ENCODE measurements at places on chromosomes 7 and 10.

GRCh38 chr10:54691331-54691730 lies 109.7 kb downstream of the PCDH15 start:
- DNase-seq = no peak

DNA sequence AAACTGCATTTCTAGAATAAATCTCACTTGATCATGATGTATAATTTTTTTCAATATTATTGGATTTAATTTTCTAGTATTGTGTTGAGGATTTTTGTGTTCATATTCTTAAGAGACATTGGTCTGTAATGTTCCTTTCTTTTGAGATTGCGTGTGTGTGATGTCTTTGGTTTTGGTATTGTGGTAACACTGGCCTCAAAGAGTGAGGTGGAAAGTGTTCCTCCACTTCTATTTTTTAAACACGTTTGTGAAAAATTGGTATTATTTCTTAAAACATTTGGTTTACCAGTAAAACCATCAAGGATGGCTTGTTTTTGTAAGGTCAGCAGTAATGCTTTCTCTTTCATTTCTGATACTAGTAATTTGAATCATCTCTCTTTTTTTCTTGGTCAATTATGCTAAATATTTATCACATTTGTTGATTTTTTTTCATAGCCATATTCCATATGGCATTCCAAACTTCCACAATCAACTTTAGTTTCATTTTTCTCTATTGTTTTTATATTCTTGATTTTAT lies 290.2 kb upstream of the CDC14C start:
- DNase-seq = no peak

GRCh38 chr7:1995426-1995825 lies 237.3 kb downstream of the MAD1L1 start:
- no peak for DNase-seq

- DNase-seq = no peak
Measured at GRCh38 chr10:126233182-126234148, 154.8 kb downstream of the ADAM12 start.

- DNase-seq = no peak
Measured at GRCh38 chr10:130169136-130169859, 33.1 kb downstream of the GLRX3 start.

GRCh38 chr10:26621889-26622711 lies 75.4 kb upstream of the PDSS1 start:
- DNase-seq = no peak

DNA sequence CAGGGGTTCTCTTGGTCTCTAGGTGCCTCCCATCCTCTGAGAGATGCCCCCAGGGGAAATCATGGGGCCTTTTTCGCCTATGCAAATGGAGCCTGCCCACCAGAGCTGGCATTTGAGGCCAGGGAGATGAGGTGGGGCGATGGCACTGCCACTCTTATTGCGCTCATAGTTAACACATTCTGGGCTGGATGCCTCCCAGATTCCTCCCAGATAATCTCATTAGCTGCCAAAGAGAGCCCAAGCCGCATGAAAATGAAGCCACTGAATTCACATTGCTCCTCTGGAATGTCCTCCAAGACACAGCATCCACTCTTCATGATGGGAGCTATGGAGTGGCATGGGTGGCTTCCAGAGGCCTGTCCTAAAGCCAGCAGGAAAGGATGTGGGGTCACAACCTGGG lies 61.0 kb downstream of the GOLGA7B start:
- no peak for DNase-seq

DNA sequence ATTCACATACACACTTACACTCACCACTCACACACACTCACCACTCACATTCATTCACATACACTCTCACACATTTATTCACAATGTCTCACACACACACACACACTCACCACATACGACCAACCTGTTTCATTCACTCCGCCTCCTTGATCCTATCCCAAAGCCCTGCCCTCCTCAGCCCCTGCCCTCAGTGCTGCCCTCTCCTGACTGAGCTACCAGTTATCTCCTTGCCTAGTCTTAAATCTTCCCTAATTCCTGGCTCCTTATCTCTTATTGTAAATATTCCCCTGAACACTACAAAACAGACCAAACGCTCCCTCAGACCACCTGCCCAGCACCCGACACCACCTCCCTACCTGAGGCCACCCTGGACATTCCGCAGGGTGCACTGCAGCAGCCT lies 26.1 kb upstream of the C10orf120 start:
- no peak for DNase-seq

GRCh38 chr10:128077155-128077875 lies 48.9 kb downstream of the MKI67 start:
- DNase-seq = no peak

- DNase-seq = no peak
Measured at GRCh38 chr10:115649217-115649616, 556.1 kb downstream of the ATRNL1 start.

GRCh38 chr10:116909307-116909706 lies 60.0 kb downstream of the ENO4 start:
- DNase-seq = no peak

- no peak for DNase-seq
Measured at GRCh38 chr10:124587811-124588211, 126.2 kb downstream of the LHPP start.

DNA sequence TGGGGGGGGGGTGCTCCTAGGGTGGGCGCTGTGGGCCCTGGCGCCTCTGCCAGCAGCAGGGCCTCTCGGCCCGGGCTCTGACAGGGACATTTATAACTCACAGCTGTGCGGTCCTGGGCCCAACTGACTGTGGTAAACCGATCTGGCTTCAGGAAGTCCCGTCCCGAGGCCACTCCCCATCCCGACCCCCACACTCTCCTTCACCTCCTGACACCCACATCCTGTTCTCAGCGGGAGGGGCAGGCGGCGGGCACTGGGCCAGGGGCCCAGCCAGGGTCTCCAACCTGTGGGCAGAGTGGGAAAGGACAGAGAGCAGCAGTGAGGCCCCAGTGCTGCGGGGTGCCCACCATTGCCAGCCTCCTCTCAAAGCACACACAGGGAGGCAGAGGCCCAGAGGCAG lies 69.1 kb downstream of the ZMIZ1 start:
- no peak for DNase-seq

- DNase-seq = no peak
Measured at GRCh38 chr7:142709921-142710320, 39.4 kb upstream of the PRSS1 start.

GRCh38 chr7:146150153-146150552 lies 33.6 kb downstream of the CNTNAP2 start:
- DNase-seq = no peak

- DNase-seq = no peak
Measured at GRCh38 chr10:64209561-64209960, 688.4 kb downstream of the REEP3 start.

GRCh38 chr7:68470836-68471435 lies 1127.3 kb upstream of the AUTS2 start:
- no peak for DNase-seq

GRCh38 chr7:130266258-130266960 lies at the start of gene CPA2:
CPA2 (plus strand) TSS chr7:130266863; CDS start chr7:130266882, 19 bp downstream.
- DNase-seq = no peak

- DNase-seq = no peak
Measured at GRCh38 chr10:132096223-132096622, 30.5 kb downstream of the JAKMIP3 start.

DNA sequence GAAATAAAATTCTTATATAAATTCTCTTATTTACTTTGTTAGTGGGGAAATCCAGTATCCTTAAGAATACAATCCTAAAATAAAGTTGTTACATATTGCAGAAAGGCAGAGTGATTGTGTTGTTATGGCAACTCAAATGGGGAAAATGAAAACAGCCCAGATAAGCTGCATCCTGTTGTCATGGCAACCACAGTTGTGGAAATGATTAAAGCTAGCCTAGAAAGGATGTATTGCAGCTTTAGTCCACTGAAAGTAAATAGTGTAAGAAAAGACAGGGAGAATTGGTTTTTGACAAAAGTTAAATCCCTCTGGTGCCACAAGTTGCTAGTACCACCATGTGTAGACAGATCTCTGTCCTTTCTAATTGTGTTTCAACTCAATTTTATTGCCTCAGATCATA lies 43.2 kb downstream of the BTRC start:
- DNase-seq = no peak

GRCh38 chr10:100569687-100570481 lies 34.1 kb downstream of the HIF1AN start:
- no peak for DNase-seq

DNA sequence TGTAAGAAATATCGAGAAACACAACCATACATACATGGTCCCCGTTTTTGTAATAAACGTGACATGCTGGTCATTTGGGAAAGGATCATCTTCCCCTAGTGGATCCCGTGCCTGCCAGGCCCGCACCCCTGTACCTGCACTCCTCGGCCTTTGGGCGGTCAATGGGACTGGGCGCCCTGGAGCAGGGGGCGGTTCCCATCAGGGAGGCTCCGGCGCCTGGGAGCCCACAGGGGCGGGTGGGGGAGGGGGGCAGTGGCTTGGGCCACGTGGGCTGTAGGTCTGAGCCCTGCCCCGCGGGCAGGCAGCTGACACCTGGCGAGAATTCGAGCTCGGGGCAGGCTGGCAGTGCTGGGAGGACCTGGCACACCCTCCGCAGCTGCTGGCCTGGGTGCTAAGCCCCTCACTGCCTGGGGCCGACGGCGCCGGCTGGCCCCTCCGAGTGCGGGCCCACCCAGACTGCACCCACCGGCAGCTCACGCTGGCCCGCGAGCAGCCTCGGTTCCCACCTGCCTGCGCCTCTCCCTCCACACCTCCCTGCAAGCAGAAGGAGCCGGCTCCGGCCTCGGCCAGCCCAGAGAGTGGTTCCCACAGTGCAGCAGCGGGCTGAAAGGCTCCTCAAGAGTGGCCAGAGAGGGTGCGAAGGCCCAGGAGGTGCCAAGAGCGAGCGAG lies 361.6 kb upstream of the GRM3 start:
- DNase-seq = no peak

GRCh38 chr10:12606461-12606860 lies 257.1 kb downstream of the CAMK1D start:
- no peak for DNase-seq

DNA sequence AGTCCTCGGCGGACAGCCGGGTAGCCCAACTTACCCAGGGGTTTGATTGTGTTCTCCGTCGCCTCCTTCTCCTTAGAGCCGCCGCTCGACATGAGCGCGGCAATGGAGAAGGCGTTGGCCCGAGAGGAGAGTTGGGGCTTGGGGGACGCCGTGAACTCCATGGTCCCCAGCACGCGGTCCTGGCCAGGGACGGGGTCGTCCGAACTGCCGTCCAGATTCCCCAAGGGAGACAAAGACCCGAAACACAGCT lies 515 bp downstream of the TBX20 start:
- no peak for DNase-seq

DNA sequence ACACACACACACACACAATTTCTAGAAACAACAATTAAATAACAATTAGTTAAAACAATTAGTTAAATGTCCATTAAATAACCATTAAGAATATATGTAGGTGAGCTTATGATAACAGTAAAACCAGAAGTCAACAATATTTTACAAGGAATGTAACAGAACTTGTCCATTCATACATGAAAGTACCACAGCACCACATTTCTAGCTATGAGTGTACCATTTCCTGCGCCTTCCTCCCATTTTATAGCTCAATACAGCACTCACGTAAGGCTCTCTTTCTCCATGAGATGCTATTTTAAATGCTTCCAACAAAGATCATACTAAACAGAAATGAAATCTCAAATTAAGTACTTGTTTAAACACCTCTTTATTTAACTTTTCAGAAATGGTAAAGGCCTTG lies 367.3 kb upstream of the ZWINT start:
- DNase-seq = no peak

- no peak for DNase-seq
Measured at GRCh38 chr10:9743639-9744038, 1274.0 kb upstream of the CELF2 start.

DNA sequence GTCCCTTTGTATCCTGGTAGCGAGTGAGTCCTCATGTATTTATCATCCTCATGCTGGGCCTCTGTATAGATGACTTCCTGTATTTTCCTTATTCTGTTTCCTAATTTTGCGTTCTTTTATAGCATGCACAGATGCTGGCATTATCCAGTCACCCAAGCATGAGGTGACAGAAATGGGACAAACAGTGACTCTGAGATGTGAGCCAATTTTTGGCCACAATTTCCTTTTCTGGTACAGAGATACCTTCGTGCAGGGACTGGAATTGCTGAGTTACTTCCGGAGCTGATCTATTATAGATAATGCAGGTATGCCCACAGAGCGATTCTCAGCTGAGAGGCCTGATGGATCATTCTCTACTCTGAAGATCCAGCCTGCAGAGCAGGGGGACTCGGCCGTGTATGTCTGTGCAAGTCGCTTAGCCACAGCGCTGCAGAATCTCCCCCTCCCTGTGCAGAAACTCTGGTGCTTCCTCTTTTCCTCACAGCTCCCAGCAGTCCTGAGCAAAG lies 183.1 kb upstream of the PRSS58 start:
- DNase-seq = no peak

GRCh38 chr7:21850531-21851285 lies 95.0 kb downstream of the CDCA7L start:
- no peak for DNase-seq

DNA sequence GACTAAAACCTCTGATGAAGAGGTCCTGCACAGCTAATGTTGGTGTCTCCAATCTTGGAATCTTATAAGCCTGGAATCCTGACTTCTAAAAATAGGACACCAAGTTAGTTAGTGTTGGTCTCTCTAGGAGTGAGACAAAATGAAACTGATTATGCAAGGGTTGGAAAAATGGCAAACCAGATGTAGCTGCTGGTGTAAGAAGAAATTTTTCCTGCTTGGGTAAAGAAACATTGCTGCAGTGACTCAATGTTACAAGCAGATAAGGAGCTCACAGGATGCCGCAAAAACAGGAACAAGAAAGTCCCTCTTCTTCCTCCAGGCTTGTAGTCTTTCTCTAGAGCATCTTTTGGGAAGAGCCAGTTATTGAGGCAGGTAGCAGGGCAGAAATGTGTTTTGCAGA lies 449.0 kb downstream of the ETV1 start:
- no peak for DNase-seq

DNA sequence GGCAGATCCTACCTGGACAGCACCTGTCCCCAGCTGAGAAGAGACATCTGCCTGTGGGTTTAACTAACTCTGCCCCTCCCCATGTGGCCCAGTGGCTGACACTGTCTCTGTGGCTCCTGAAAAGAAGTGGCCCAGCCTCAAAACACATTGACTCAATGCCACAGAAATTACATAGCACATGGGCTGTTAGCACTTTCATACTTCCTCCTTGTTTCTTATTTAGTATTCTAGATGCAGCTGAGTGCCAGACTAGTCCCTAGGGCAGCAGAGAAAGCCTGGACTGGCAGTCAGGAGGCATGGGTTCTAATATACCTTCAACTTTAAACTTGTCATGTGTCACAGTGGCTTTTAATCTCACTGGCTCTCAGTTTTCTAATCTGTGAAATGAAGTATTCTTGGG lies 171.0 kb downstream of the TRIL start:
- no peak for DNase-seq

GRCh38 chr10:68251151-68251550 lies 19.2 kb upstream of the ATOH7 start:
- no peak for DNase-seq

GRCh38 chr10:62993121-62993520 lies 140.0 kb upstream of the NRBF2 start:
- no peak for DNase-seq

DNA sequence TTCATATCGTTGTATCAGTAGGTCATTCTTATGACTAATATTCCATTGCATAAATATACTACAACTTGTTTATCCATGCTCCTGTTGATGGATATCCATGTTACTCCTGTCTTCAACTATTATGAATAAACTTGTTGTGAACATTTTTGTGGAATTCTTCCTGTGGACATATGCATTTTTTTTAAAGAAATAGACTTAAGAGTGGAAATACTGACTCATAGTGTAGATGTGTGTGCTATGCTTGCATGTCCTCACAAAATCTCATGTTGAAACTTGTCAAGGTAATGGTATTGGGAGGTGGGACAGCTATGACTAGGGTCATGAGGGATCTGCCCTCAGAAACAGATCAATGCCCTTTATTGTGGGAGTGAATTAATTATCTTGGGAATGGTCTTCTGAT lies 240.5 kb upstream of the PRSS58 start:
- DNase-seq = no peak

Data from globus pallidus (tissue), 1 donor.